ENCODE measurements at places on chromosomes 7 and 10.

DNA sequence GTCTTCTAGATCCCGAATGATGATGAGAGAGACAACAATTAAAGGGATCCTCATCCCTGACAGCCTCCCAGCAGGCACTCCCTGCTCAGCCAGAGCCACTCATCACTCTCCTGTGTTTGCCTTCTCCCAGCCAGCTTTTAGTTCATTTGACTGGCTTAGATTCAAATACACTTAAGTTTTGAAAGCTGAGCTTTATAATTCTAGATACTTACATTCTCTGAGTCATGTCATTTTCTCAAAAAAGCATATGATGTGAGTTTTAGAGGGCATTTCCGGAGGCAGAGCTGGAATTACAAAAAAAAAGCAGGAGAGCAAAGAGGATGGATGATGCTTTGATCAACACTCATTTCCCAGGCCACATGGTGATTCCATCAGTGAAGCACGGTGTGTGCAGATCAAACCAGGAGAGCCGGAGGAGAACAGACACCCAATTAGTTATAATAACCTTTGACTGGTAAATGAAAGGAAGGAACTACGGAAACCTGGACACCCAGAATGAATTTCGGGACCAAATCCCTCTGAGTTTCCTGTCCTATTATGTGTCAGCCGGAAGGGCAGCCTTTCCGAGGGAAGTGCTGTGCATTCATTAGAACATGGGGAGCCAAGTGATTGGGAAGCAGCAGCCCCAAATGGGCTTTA is 81.5 kb upstream of the HPS1 start:
- DNase-seq, result no peak

DNA sequence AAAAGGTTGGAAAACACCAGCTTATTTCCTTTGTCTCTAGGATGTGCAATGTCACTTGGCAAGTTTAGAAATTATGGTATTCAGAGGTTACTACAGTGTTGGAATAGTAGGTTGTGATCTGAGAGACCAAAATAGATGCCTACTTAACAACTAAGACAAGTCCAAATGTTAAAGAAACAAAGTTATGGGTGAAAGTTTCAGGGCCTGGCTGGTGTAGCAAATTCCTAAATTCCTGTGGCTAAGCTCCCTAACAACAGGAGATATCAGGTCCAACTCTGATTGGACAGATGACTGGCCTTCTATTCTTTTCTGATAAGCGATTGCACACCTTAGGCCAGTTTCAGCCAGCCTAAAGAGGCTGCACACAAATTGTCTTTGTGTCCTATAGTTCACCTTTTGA is 873.5 kb downstream of the REEP3 start:
- no peak for DNase-seq

GRCh38 chr10:43979551-43979950 is 330.9 kb upstream of the ZNF32 start:
- no peak for DNase-seq

DNA sequence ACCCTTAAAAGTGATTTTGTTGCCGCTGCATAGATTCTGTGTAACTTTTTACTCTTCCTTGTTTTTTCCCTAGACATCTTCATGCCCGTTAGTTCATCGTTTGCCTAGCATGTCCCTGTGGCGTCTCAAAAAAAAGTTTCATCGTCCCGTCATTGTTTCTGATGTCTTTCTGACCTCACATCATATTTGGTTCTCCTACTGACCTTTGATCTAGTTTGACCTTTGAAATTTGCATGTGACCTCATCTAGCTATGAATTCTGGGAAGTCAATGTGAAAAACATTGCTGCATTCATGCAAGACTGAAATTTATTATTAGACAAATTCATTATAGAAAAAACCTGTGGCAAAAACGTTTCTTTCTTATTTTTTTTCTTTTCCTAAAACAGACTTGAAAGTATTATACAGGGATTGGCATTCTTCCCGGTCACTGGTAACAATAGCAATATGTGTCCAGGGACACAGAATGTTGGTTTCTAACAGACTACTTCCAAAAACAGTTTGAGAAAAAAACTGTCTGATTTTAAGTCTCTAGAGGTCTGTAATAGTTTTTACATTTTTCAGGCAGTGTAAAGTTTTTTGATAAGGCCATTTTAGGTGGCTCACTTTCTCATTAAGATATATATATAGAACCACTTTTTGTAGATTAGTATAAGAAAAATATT is 280.9 kb downstream of the USP6NL start:
- no peak for DNase-seq

- no peak for DNase-seq
These were observed 115.5 kb downstream of the WDFY4 start for GRCh38 chr10:48800007-48800675.

- no peak for DNase-seq
These were observed 121.8 kb downstream of the NOC3L start for GRCh38 chr10:94240901-94241300.

Measured in smooth muscle cell of the brain vasculature (primary cell).